ENCODE measurements at places on chromosomes 7 and 10.

GRCh38 chr7:47931005-47932004 is 17.0 kb downstream of the PKD1L1 start:
- DNase-seq, result no peak

DNA sequence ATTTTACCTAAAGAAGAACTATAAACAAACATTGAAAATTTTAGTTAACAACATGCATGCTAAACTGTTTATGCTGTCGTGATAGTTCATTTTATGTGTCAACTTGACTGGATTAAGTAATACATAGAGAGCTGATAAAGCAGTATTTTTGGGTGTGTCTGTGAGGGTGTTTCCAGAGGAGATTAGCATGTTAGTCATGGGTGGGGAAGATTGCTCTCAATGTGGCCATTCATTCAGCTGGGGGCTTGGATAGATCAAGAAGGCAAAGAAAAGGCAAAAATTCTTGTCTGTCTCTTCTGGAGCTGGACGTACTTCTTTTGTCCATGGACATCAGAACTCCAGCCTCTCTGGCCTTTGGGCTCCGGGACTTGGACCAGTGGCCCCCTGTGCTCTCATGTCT is 172.9 kb upstream of the SEMA3E start:
- DNase-seq, result no peak

DNA sequence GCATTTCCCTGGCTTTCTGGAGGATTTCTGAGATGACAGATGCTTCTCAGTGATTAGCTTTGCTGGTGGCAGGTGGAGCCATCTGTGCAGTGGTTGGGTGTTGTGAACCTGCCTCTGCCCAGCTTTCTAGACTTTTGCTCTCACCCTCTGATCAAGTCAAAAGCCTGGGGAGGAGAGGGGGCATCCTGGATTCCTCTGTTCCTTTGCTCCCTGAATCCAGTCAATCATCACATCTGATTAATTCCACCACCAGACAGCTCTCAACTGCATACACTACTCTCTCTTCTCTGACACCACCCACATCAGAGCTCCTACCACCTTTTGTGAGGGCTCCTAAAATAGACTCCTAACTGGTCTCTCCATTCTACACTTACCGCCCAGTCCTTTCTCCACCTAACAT is 283.5 kb downstream of the WDR11 start:
- no peak for DNase-seq

DNA sequence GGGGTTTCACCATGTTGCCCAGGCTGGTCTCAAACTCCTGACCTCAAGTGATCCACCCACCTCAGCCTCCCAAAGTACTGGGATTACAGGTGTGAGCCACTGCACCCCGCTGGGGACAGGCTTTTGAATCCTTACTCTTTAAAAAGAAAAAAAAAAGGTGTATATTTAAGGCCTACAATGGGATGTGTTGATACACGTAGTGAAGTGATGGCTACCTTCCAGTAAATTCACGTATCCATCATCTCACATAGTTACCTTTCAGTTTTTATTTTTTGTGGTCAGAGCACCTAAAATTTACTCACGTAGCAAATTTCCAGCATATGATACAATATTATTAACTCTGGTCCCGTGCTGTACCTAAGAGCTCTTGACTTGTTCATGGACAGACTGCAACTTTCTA is 119.5 kb upstream of the INSYN2A start:
- no peak for DNase-seq

DNA sequence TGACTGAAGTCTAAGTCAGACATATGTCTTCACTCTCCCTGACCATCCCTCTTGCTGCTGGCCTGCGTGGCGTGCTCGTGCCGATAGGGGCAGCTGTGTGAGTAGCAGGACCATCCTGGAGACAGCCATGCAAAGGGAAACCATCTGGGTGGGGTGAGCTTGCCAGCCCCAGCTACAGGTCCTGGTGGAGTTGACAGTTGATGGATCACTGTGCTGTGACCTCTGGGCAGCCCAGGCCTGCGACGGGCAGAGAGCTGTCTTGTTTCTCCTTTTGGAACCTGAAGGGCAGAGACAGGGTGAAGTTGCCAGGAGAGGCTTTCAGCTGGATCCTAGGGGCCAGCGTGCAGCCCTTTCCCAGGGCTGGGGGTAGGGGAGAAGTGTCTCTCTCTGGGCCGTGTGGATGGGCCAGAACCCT is 44.7 kb downstream of the GRK5 start:
- DNase-seq, result no peak

GRCh38 chr7:44305564-44306507 is 19.6 kb downstream of the CAMK2B start:
- DNase-seq, result no peak

DNA sequence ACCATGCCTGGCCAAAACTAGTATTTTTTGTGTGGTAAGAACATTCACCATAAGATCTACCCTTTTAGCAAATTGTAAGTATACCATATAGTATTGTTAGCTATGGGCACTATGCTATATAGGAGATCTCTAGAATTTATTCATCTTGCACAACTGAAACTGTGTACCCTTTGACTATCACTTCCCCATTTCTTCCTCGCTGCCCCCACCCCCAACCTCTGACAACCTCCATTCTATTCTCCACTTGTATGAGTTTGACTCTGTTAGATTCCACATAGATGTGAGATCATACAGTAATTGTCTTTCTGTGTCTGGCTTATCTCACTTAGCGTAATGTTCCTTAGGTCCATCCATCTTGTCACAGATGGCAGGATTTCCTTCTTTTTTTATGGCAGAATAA is 3.6 kb downstream of the CASP7 start:
- DNase-seq, result no peak

DNA sequence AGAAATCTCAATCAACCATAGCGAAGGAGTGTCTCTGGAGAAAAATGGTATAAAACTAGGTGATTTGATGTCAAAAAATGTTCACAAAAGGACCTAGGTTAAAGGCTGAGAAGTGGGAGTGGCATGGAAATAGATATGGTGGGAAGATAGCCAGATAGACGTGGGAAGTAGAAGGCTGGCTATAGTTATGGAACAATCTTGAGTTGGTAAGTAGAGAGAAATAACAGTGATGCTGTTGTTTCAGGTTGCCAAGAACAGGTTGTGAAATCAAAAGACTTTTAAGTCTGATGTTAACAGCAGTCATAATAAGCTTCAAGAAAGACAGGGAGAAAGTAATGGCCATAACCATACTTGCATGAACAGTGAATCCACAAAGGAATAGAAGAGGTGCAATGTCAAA is 106.1 kb upstream of the RSU1 start:
- no peak for DNase-seq

DNA sequence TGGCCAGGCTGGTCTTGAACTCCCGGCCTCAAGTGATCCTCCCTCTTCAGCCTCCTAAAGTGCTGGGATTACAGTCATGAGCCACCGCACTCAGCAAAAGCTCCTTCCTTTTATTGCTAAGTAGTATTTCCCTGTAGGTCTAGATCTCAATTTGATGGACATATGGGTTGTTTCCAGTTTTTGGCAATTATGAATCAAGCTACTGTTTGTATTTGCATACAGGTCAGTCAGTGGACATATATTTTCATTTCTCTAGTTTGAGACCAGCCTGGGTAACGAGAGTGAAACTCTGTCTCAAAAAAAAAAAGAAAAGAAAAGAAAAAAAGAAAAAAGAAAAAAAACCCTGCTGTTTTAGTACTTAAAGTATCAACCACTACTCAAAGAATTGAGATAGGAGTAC is 6.4 kb upstream of the PRKRIP1 start:
- no peak for DNase-seq

DNA sequence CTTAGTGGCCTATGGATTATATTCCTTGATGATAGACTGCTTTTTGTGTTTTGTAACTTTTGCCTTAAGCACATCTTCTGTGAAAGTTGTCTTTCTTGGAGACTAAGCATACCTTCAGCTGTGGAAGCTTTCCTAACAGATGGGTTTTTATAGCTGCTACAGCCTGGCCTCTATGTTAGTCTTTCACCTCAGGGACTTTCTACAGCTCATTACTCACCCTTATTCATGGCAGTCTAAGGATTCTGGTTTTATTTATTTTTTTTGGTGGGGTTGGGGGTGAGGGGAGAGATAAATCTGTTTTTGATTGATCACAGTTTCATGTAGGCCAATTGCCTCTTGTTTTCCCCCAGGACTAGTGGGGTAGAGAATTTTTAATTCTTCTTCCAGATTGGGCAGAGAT is 219.9 kb downstream of the DKK1 start:
- no peak for DNase-seq

DNA sequence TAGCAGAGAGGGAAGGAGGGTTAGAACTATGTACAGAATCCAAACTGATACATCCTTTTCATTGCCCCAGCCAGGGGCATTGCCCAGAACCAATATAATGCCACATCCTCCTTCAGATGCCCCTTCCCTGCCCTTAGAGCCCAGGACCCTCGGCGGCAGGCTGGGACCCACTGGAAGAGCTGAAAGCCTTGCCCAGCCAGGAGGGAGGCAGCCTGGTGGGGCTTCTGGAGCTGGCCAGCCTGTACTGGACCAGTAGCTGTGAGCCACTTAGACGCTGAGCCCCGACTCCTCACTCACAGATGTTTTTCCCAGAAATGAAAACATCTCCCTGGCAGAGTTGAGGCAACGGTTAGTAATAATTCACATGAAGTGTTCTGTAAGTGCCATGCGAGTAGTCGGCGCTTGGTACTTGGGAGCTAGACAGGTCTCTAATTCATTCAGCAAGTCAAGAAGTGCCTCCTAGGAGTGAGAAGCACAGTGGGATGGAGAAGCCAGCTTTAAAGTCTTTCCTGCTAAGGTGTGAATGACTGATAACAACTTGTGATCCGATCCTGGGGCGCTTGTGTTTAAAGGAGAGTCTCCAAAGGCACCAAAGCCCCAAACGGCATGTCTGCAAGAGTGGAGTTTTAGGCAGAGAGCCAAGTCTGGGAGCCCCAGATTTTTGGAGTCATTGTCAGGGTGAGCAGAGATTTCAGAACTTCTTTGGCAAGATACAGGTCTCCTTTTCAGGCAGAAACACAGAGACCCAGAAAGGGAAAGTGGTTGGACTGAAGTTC is 9.8 kb downstream of the VSIR start:
- DNase-seq, result no peak

GRCh38 chr7:45178241-45179225 is 20.9 kb downstream of the RAMP3 start:
- DNase-seq, result no peak

DNA sequence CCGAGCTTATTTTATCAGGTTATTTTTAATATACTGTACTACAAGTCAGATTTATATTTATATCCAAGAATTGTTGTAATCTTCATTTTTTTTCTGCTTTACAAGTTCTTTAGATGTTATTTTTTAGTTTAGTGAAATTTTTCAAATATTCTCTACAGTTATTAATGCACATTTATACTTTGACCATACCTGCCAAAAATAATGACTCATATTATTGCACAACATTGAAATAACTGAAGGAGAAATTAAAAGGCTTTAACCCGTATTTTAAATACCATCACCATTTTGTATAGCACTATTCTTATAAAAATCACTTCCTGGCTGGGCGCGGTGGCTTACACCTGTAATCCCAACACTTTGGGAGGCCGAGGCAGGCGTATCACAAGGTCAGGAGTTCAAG is 278.5 kb downstream of the BICC1 start:
- DNase-seq, result no peak

GRCh38 chr7:155611808-155612447 is 32.5 kb upstream of the RBM33 start:
- DNase-seq, result no peak

DNA sequence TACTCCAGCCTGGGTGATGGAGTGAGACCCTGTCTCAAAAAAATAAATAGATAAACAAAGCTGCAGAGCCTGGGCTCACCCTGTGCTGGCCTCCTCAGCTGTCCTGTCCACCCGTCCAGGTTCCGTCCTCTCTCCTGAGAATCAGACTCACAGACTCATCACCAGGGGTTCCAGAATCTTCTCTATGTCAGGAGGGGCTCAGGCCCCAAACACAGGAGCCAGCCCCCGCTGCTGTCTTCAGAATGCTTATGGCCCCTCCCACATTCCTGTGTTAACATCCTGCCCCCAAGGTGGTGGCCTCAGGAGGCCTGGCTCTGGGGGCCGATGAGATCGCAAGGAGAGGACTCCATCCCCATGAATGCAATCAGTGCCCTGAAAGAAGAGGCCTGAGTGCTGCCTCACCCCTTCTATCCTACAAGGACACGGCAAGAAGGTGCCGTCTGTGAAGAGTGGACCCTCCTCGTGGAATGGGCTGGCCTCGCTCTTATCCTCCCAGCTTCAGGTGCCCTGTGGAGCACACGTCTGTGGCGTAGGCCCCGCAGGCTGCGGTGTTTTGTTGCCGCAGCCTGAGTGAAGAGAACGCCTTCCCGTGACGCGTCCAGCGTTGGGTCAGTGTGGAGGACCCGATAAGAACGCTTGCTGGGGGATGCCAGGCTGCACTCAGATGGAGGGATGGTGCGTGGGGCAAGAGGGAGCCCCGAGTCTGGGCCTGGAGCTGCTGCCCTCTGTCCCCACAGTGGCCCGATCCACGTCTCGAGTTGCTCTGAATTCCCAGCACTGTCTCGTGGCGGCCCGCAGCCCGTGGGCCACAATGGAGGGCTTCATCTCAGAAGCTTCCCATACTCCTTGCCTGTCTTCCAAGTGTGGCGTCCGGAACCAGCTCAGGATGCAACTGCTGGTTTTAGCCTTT is 77.1 kb downstream of the INPP5A start:
- no peak for DNase-seq

DNA sequence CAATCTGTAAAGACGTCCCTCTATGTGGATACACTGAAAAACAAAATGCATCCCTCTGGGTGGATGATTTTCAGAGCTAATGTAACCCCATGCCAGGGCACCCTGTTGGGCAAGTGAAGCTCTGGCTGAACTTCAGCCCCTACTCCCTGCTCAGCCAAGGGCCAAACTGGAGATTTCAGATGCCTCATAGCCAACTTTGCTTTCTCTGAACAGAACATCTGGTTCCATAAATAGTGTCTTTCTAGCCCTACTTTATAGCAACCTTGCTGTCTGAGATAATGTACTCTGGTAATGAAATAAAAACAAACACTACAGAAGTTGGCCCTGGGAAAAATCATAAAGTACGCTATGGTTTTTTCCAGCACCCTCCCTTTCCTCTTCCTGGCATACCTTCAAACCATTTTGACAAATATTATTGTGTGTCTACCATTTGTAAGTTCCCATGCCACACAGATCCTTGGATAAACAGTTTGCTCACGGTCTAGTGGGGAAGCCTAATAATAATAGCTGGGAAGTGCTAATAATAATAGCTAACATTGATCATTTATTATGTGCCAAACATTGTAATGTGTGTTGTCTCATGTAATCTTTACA is 3.4 kb downstream of the ENTPD1 start:
- no peak for DNase-seq

GRCh38 chr7:5243261-5243660 is 39.5 kb upstream of the SLC29A4 start:
- DNase-seq, result no peak

DNA sequence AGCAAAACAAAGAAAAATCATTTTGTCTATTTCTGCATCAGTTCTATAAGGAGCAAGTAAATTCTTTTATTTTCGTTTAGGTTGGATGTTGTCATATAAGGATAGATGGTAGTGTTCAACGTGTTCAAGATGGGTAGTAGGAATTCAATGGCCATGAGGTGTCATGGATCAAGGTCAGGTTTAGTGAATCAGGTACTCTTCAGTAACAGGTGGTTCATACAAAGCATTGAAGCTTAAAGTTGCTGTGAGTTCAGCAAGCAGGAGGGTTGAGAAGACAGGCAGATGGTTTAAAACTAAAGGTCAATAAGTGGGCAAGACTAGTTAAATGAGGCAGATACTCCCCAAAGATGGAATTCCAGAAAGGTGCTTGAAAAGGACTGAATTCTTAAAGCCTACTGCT is 5.6 kb downstream of the LUC7L2 start:
- no peak for DNase-seq

GRCh38 chr7:108001764-108002725 is 916 bp downstream of the LAMB1 start:
- DNase-seq, result no peak

- DNase-seq, result no peak
Measured at GRCh38 chr10:43261578-43262396, 5.1 kb downstream of the RASGEF1A start.

All from stimulated activated CD4-positive, alpha-beta T cell treated with anti-CD3 and anti-CD28 coated beads, Interleukin-12 subunit alpha, Interleukin-12 subunit beta, amount 100 ng/mL, for 48 hours (primary cell).